ENCODE measurements at places on chromosomes 7 and 10. TPM values are rescaled to one million over a fixed set of nuclear protein-coding genes. Genes with fewer than 3 reads are reported as not detected.

DNA sequence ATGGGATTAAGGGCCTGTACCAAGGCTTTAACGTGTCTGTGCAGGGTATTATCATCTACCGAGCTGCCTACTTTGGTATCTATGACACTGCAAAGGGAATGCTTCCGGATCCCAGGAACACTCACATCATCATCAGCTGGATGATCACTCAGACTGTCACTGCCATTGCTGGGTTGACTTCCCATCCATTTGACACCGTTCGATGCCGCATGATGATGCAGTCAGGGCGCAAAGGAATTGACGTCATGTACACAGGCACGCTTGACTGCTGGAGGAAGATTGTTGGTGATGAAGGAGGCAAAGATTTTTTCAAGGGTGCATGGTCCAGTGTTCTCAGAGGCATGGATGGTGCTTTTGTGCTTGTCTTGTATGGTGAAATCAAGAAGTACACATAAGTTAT, 18.2 kb downstream of the LSM5 start:
- no peak for DNase-seq

- DNase-seq = no peak
Observed at GRCh38 chr7:131031099-131031868, 296.4 kb upstream of the MKLN1 start.

- DNase-seq = no peak
Observed at GRCh38 chr10:42958142-42958868, 118.6 kb upstream of the RET start.

- DNase-seq = no peak
Observed at GRCh38 chr7:149456506-149457421, 4.1 kb downstream of the ZNF777 start.

DNA sequence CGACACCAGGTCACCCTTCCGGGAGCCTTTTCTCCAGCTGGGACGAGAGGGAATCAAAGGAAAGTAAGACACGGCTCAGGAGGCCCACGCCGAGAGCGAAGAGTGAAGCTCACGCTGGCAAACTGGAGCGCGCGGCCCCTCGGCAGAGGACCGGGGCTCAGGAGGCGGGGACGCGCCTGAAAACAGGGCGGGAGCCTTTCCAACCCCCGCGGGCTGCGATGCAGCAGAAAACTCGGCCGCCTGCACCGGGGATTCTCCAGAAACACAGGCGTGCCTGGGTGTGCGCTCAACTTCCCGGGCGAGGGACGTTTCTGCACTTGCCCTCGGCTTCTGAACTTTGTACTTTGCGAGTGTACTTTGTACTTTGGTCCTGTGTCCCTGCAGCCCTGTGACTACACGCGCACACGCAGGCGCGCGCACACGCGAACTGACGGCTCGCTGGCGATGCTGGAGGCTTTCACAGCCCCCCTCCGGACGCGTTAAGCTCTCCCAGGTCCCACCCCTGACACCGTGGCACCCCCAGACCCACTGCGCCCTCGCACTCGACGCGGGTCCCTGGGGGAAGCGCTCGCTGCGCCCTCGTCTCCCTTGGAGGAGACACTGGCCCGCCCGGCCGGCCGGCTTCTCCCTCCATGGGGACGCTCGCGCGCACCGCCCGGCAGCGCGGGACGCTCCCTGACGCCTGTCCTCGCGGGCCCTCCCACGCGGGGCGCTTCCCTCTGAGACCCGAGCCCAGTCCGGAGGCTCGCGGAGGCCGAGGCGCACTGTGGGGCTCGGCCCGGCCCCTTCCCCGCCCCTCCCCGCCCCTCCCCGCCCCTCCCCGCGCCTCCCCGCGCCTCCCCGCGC, 588 bp upstream of the PAOX start:
- DNase-seq = peak; percentile 75

Gene SPDYE1
- polyA plus RNA-seq = 0.25 TPM

All from CD8-positive, alpha-beta memory T cell (primary cell).